ENCODE measurements at places on chromosomes 11 and 22.

DNA sequence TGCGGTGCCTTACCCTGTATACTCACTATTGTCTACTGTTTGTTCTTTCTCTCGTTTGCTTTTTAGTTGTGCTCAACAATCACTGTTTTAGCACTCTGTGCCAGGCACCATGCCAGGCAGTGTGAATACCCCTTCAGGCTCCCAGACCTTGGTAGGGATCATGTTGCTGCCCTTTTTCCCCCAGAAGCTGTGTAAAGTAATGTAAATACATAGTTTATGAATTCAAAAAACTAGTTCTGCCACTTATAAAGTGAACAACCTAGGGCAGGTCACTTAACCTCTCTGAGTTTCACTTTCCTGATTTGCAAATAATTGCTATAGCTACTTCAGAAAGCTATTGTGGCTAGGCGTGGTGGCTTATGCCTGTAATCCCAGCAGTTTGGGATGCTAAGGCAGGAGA, 81.0 kb upstream of the CTSC start:
- no peak for DNase-seq

- DNase-seq = no peak
These were observed 9.2 kb downstream of the VSIG10L2 start for GRCh38 chr11:125954945-125955640.

- no peak for DNase-seq
These were observed 79.9 kb upstream of the SYT13 start for GRCh38 chr11:45365961-45366618.

DNA sequence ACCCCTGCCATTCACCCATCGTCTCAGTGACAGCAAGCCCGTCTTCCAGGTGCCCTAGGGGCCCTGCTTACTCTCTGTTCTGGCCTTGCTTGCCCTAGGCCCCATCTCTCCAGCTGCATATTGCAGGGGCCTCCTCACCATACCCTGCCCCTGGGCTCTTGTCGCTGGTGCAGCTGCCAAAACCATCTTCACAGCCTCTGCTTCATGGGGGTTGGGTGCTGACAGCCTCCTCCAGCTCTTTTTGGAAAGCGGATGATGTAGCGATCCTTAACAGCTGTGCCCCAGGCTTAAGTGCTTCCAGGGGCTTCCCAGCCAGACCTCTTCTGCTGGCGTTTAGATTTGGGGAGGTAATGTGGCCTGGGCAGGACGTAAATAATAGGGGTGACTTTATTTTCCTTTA, 61.2 kb upstream of the SUSD2 start:
- DNase-seq = no peak

GRCh38 chr11:122796128-122796717, 42.1 kb upstream of the CRTAM start:
- peak; percentile 57 for DNase-seq

- DNase-seq = no peak
These were observed 800.9 kb upstream of the CHORDC1 start for GRCh38 chr11:91023731-91024130.

DNA sequence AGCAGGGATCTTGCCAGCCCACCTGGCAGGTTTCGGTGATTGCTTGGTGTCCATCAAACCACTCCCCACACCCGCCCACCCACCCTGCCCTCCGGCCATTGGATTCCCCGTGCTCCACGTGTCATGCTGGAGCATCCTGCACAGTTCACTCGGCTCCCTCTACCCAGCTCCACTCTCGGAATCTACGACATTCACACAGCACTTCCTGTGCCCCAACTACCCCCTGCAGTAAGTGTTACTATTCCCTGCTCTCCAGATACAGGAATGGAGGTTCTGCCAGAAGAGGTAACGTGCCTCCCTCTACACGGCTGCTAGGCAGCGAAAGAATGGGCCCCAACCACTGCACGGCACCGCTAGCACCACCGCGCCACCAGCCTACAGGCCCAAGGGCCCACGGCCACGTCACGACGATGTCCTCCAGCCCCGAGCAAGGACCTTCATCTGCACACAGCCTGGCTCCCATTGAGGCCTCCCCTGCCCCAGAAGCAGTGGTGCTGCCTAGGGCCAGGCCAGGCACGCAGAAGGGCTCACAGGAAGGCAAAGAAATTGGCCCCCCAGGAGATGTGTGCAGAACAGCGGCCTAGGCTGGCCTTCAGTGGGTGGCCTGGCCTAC, 27.6 kb downstream of the WNT7B start:
- DNase-seq = no peak

GRCh38 chr11:102410382-102410784, 42.2 kb downstream of the TMEM123 start:
- no peak for DNase-seq

DNA sequence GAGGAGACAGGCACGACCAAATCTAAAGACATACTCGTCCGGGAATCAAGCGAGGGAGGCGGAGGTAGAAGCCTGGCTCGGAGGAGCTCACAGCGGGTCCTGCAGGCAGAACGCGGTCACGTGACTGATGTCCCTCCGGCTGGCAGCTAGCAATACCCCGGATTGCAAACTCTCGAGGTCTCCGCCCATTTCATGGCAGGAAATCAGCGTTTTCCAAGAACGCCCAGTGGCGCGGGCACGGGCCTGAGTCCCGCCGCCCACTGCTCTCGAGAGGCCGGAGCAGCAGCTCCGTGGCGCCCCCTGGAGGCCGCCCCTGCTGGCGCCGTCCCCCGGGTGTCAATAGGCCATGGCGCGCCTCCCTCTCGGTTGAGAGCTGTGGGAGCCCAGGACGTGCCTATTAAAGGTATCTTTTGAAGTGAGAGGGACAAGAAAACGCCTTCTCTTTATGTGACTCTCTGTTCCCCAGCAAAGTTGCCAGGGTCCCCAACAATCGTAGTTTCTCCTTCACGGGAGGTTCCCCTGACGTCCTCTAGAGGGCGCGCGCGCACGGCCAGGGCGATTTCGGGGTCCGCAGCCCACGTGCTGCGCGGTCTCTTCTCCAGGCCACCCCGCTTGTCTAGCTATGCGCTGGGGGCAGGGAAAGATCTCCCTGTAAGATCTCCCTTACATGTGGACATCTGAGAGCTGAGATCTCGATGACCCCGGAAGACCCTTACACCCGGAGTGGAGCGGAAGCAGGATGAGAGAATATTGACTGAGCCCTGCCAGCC, 37.3 kb upstream of the RBFOX2 start:
- DNase-seq = peak; percentile 33

GRCh38 chr11:67118181-67118766, 789 bp upstream of the KDM2A start:
- peak; percentile 21 for DNase-seq

GRCh38 chr11:27004103-27004502, 10.2 kb downstream of the FIBIN start:
- DNase-seq = no peak

- no peak for DNase-seq
These were observed 113.7 kb downstream of the EFCAB6 start for GRCh38 chr22:43698403-43698802.

DNA sequence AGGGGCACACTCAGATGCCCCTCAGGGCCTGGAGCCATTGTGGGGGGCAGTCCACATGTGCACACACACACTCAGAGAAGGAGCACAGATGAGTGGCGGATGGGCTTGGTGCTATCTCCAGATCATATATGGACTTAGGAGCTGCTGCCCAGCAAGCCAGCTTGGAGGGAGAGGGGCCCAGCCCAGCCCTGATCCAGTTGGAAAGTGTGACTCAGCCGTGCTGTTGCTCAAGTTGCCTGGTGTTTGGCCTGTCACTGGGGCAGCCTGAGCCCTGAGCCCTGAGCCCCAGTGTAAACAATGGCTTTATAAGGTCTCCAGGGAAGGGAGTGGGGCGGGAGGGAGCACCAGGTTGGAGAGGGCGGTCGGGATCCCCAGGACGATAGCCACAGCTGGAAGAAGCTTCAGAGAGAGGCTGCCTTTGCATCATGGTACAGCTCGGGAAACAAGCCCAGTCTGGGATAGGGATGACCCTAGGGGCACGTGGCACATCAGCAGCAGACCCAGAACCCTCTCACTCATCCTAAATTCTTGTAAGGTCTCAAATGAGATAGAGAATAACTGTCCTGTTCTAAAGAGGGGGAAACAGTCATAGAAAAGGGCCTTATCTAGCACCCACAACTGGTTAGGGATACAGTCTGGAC, 4.8 kb downstream of the SELENOM start:
- DNase-seq = no peak

DNA sequence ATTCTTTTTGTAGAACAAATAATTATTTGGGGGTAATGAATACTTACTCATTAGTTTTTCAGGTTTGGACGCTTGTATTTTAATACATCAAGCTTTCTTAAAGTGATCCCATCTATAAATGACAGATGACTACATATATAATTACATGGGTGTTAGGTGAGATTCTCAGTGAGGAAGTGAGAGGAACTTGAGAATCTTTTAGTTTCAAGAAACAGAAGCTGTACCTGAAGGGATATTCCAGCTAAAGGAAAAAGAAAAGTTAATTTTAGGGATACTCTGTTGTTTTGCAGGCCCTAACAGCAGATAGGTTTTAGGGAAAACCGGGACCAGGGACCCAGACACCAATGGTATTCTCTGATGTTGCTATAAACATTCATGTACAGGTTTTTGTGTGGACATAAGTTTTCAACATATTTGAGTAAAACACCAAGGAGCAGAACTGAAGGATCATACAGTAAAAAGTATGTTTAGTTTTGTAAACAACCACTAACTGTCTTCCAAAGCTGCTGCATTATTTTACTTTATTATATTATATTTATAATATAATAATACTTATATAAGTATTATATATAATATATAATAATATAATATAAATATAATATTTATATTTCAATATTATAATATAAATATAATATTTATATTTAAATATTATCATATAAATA, 24.1 kb upstream of the PHOX2A start:
- no peak for DNase-seq

- DNase-seq = no peak
These were observed 1086.3 kb upstream of the CCDC90B start for GRCh38 chr11:84372381-84372950.

- no peak for DNase-seq
These were observed 107.1 kb upstream of the CD44 start for GRCh38 chr11:35031867-35032266.

DNA sequence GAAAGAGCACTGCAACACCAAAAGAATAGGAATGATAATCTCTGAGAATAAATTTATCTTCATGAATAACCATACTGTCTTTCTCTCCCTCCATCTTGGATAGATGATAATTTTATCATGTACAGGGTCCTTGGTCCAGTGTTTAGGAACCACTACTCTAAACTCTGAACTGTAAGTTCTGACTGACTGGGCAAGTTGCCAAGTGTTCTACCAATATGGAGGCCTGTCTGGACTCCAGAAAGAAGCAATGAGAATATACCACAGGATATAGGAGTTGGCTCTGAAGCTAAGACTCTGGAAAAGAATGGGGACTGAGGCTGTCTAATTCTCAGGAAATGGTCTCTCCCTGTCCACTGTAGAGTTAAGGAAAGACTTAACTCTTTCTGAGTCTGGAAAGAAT, 1.5 kb downstream of the FHIP1B start:
- DNase-seq = no peak

- DNase-seq = no peak
These were observed 9.4 kb downstream of the DRD2 start for GRCh38 chr11:113465786-113466185.

- no peak for DNase-seq
These were observed 17.6 kb downstream of the DGAT2 start for GRCh38 chr11:75786101-75786736.

DNA sequence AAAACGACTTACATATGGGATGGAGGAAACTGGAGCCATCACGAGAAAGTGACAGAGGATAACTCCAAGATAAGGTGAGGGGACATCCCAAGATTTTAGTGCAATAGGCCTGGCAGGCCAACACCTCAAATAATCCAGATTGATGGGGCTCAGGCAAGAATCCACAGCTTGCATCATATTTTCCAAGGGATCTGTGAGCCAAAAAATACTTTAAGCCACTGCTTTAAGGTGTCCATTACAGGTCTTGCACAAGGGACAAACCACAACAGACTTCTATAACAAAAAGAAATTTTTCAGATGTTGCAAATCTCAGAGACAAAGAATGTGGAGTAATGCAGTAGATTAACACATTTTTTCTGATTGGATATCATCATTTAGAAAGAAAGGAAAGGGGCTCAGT, 45.6 kb downstream of the DENND5A start:
- DNase-seq = no peak

DNA sequence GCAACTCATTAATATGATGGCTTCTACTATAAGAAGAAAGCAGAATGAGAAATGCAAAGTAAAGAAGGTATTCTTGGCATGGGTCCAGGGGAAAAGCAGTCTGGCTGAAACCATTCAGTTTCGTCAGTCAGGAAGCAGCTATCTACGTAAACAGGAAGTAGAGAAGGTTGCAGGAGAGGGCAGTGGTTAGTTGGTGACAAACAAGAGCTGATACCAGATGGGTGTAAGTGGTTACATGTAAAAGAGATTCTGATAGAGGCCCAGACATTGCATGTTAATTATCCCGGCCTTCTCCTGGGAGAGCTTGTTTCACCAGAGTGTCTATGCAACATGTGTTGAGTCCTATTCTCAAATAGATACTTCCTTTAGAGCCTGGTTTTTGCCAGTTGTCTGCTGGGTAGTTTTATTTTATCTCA, 58.4 kb upstream of the PSMA1 start:
- DNase-seq = peak; percentile 15

- DNase-seq = no peak
These were observed 810 bp downstream of the ISX start for GRCh38 chr22:35066768-35067167.

GRCh38 chr11:104075706-104076105, 39.3 kb downstream of the DDI1 start:
- no peak for DNase-seq

- no peak for DNase-seq
These were observed 46.9 kb downstream of the ME3 start for GRCh38 chr11:86625544-86625943.

GRCh38 chr22:50522208-50522805, 3.1 kb downstream of the SCO2 start:
- DNase-seq = no peak

- no peak for DNase-seq
These were observed 38.6 kb upstream of the ALKBH3 start for GRCh38 chr11:43842021-43842420.

DNA sequence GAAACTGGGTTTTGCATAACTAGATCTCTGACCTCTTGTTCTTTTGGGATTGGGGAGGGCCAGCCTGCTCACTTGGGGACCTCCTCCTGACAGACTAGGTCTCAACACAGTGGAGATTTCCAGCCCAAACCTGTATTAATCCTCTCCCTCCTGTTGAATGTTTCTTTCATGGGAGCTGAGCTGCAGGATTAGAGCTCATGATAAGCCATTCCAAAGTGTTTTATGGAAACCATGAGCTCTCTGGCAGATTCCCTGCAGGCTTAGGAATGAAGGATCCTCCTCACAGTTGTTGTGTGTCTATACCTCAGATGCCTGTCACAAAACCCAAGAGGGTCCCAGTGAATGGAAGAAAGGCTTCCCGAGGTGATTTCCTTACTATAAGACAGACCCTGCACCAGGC, 248.4 kb upstream of the B3GAT1 start:
- DNase-seq = no peak

DNA sequence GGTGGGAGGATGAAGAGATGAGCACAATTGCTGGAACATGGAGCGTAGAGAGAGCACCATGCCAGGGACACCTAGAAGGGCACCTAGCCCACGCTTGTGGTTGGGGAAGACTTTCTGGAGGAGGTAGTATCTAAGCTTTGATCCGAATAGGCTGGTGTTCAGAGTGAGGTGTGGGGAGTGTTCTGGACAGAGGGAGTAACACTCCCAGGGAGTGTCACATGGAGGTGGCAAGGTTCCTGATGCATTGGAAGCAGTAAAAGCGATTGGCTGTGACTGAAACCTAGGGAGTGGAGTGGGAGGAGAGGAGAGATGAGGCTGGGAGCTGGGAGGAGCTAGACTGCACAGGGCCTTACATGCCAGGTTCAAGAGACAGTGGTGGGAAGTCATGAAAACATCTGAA, 188.0 kb upstream of the NCAM1 start:
- no peak for DNase-seq

Data from stimulated activated CD8-positive, alpha-beta memory T cell treated with anti-CD3 and anti-CD28 coated beads, Interleukin-7, amount 100 ng/mL, for 1 hour (primary cell).